ENCODE measurements at places on chromosomes 11 and 22.

DNA sequence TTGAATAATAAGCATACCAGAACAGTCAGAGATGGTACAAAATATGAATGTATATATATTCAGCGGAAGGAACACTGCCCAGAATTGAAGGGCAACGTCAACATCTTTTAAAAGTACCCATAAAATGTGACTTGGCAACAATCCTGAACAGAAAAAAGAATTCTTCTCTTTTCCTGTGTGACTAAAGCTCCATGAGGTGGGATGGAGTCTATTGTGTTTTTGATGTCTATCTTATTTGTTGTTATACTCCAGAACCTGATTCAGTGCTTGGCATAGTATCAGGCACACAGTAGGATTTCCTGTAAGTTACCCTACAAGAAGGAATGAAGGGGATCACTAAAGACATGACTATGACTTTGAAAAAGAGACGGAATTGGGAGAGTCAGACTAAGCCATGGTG lies 10.3 kb downstream of the LDLRAD3 start:
- DNase-seq: no peak

GRCh38 chr11:113265362-113265761 lies 49.0 kb upstream of the TTC12 start:
- no peak for DNase-seq

- DNase-seq: no peak
Observed at GRCh38 chr11:72670041-72670440, 4.2 kb downstream of the PDE2A start.

DNA sequence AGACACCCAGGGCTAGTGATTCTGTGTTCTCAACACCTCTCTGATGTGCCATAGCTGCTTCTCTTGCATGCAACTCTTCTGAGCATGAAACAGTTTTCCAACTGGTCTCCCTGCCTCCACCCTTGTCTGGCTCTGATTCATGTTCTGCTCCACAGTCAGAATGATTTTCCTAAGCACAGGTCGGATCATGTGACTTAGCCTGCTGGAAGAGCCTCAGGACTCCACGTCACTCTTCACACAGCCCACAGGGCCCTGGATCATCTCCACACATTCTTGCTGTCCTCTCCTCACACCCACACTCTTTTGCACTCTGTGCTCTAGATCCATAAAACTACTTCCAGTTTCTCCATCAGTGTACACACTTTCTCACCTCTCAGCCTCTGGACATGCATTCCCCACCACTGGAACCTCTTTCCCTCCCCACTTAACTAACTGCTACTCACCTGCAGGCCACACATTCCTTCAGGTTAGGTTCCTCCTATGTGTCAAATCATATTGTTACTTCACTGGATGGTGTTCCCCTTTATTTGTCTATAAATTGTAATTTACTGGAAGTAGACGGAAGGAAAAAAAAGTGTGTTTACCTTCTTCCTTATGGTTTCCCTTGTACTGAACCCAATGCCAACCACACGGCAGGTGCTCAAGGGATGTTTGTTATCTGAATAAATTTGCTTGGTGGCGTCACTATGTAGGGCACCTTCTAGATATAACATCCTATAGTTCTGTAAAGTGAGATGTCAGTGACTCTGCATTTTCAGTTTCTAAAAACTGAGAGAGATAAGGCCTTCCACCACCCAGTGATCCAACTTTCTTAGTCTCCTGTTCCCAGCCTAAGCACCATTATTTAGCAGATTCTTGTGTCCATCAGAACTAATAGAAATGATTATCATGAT lies 133.7 kb downstream of the ETS1 start:
- DNase-seq: no peak

DNA sequence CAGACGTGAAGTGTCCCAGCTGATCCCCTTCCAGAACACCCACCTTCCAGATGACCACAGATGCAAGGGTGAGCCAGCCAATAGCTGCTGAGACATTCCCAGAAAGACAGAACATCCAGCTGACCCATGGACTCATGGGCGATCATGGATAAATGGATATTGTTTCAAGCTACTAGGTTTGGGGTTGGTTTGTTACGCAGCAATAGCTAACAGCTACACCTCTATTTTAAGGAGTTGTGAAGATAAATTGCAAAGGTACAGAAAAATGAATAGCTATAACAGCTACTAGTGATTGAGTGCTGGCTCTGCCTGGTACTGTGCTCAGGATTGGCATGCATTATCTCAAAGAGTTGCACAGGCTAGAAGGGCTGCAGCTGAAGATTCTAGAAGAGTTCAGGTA lies 122.5 kb downstream of the MIAT start:
- no peak for DNase-seq

All from stimulated activated CD4-positive, alpha-beta T cell treated with anti-CD3 and anti-CD28 coated beads, Interleukin-2, amount 100 ng/mL, for 4 hours (primary cell).